ENCODE measurements at places on chromosomes 3 and 15.

GRCh38 chr3:51992017-51992682, 3.5 kb downstream of the RPL29 start:
- no peak for DNase-seq

DNA sequence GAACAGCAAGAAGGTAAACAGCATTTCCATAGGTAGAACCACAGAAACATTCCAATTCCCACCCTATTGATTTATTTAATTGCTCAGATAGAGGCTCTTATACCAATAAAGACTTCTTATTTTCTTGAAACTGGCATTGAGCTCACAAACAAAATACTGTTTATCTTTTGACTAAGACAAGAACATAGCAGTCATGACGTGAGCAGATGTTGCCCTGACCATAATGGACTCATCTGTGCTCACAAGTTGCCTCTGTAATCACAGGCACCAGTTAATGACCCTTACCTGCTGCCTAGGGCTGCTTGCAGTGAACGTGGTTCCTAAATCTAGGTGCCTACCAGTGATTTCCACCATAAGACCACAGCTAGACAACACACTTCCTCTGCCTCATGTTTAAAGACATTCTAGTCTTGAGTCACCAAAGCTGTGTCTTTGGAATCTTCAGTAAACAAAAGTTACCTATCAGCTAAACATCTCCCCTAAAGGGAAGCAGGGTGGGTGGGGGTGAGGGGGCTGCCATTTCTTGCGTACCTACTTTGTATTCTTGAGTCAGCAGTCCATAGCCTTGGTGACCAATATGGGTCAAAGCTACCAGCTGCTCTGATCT, 2.1 kb downstream of the FYCO1 start:
- no peak for DNase-seq

DNA sequence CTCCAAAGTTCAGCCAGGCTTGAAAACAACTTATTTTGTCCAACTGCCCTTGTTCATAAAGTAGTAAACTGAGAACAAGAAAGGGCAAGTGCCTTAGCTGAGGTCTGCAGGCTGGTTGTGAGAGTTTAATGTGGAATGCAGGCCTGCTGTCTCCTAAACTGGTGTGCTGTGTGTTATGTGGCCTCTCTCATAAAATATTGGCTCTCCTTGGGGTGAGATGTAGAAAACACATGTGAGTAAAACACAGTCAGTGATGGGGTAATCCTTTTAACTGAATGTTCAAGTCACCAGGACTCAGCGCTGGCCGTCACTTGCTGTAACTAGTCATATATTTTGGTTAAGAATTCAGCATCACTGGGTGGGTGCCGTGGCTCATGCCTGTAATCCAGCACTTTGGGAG, 7.1 kb upstream of the ST6GAL1 start:
- DNase-seq, result no peak

- no peak for DNase-seq
Observed at GRCh38 chr3:36881735-36882134, 63.1 kb downstream of the TRANK1 start.

- DNase-seq, result no peak
Observed at GRCh38 chr3:171561596-171562323, 101.6 kb upstream of the TNIK start.

- no peak for DNase-seq
Observed at GRCh38 chr3:191320316-191320715, 8.9 kb upstream of the CCDC50 start.

Data from HL-60 (cell line).